ENCODE measurements at places on chromosomes 2 and 18. TPM values are rescaled to one million over a fixed set of nuclear protein-coding genes. Genes with fewer than 3 reads are reported as not detected.

Gene NXPH2
- total RNA-seq: not detected

Gene TUBA4A
- 45.5 TPM for total RNA-seq

Gene EPB41L3
- total RNA-seq: 0.68 TPM

Gene PLEKHM3
- 14.5 TPM for total RNA-seq

Gene TLX2
- total RNA-seq: not detected

Gene GAL3ST2
- total RNA-seq: not detected

Gene PROM2
- 101 TPM for total RNA-seq

Gene STK17B
- total RNA-seq: 30.8 TPM

Gene MC4R
- not detected for total RNA-seq

Gene IL36RN
- total RNA-seq: 2.0 TPM

Gene FAM237A
- not detected for total RNA-seq

Gene DSG1
- total RNA-seq: 4.4 TPM

Gene BMP10
- total RNA-seq: not detected

Gene FTCDNL1
- 2.3 TPM for total RNA-seq

Gene TNS1
- 0.50 TPM for total RNA-seq

Gene COL5A2
- 9.6 TPM for total RNA-seq

Gene EGR4
- not detected for total RNA-seq

Gene MAPRE3
- 9.8 TPM for total RNA-seq

Gene AQP12B
- not detected for total RNA-seq

Gene TRABD2A
- 1.4 TPM for total RNA-seq

Gene AKAIN1
- total RNA-seq: not detected

Gene CFC1
- not detected for total RNA-seq

Gene CDH19
- total RNA-seq: under 0.01 TPM

Gene ADD2
- total RNA-seq: not detected

Gene SH3YL1
- 84.8 TPM for total RNA-seq

Gene ATP6V1C2
- 0.68 TPM for total RNA-seq

Gene ZAP70
- 0.07 TPM for total RNA-seq

Gene RUFY4
- total RNA-seq: not detected

Gene TSHZ1
- 2.1 TPM for total RNA-seq

Gene RTP5
- total RNA-seq: not detected

Gene PCARE
- total RNA-seq: not detected

Gene OTX1
- total RNA-seq: 2.7 TPM

Gene HTR2B
- total RNA-seq: not detected

Gene IL36G
- 2.6 TPM for total RNA-seq

Gene CERS6
- total RNA-seq: 52.6 TPM

Gene PMAIP1
- 58.2 TPM for total RNA-seq

Gene PAX3
- 5.8 TPM for total RNA-seq

Gene GPR45
- not detected for total RNA-seq

Gene LBX2
- total RNA-seq: 1.00 TPM

Measured in nasal cavity respiratory epithelium epithelial cell of viscerocranial mucosa (primary cell).